RPMI8226 (cell line): ENCODE measurements at places on chromosomes 2 and 18.

DNA sequence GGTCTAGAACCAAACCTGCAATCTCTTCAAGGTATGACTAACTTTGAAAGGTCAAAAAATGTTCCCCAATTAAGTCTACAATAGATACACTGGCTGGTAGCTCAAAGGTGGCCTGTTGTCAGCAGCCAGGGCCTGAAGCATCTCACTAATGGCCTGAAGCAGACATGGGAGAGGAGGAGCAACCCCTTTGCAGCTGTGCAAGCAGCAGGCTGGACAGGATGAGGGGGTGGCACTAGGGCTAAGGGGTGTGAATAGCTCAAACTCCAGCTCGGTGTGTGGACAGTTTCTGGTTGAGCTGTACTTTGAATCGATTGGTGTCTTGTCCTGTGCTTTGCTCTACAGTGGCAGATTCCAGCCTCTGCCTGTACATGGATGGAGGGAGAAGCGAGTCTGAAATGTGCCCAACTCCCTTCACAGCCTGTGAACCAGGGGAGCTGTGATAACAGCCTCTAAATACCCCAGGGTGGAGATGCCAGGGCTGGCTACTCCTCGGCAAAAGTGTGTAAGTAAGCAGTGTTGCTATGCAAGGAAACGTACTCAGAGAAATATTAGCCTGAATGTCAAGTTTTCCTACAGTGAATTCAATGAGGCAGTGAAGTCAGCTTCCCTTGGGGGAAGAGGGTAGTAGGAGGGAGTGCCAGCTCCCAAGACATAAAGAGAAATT, 34.7 kb upstream of the DTNB start:
- DNase-seq, result no peak

- no peak for DNase-seq
These were observed 277.3 kb downstream of the PTPRM start for GRCh38 chr18:7844418-7844817.

DNA sequence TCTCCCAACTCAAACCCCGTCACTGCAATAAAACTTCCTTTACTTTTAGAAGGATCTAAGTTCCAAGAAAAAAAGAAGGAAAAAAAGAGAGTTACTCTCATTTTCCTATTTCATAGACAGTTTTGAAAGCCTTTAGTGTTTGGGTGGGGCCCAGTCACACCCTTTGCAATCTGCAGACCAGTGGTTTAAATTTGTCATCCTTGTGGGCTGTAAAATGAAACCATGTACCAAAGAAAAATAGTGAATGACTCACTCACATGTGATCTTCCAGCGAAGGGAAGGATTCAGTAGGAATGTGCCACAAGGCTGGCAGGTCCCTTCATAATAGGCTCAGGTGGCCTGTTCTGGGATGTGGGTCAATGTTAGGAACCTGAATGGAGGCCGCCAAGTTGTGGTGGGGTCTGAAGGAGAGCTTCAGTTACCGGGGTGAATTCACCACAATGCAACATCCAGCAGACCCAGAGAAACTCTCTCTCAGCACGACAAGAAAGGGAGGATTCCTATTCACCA, 28.3 kb downstream of the ANXA4 start:
- DNase-seq, result no peak

GRCh38 chr2:207238831-207239701, 73.3 kb upstream of the KLF7 start:
- no peak for DNase-seq

GRCh38 chr2:58900246-58901027, 659.3 kb upstream of the FANCL start:
- DNase-seq, result no peak

DNA sequence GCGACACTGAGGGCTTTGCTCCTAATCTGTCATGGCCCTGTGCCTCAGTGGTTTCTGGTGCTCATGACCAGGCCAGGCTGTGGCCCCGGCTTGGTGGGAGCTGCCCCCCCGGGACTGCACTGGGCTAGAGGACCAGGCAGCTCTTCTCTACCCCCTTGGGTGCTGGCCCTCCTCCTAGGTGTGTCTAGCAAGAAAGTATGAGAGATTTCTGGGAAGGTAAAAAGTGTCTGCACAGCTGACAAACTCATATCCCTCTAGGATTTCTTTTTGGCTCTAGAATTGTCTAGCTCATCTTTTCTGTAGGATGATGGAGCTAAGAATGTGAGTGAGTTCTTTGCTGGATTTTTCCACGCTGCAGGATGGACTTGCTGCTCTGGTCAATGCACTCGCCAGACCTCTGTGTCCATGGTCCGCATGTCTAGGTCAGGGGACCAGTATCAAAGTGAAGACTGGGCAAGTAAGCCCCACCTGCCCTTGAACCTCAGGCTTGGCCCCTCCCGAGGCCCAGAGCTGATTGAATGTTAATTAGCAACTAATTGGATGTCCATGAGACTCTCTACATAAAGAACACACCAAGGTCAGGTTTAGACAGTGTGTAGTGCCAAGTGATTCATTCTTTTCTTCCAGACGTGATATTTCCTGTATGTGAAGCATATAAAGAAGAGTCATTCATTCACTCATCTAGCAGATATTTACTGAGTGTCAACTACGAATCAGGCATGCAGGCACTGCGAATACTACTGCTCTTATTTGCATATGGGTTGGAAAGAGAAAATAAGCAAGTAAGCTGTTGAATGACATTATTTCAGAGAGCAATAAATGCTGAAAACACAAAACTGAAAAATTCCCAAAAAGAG, 15.6 kb upstream of the PSD4 start:
- DNase-seq, result no peak

DNA sequence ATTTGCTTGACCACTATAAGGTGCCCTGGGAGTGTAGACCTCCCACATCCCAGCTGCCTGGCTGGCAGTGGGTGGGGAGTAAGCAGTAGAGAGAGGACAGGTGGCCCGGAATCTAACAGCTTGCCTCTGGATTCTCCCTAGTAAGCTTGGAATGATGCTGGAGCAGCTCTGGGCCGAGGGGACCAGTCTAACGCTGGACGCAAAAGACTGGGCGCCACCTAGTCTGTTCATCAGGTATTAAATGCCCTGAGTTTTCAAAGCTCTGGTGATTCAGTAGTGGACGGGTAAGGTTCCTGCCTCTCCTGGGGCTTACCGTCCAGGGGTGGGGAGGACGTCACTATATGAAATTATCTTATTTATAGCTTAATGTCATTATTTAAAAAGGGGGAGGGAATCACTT, 648 bp upstream of the LYPD6B start:
- no peak for DNase-seq

DNA sequence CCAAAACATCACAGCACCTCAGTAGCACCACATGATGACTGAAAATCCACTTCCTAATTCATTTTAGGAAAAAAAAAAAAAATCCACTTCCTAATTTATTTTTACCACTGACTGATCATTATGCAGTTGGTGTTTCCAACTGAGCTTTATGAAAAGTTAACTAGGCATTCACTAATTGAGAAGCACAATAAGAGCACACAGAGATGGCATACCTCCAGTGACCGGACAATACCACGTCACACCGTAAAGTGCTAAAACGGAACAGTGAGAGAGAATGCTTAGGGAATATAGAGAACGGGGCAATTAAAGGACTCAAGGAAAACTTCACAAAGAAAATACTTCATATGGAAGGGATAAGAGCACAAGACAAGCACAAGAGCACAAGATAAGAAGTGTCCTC, 212.5 kb downstream of the NBAS start:
- DNase-seq, result no peak

DNA sequence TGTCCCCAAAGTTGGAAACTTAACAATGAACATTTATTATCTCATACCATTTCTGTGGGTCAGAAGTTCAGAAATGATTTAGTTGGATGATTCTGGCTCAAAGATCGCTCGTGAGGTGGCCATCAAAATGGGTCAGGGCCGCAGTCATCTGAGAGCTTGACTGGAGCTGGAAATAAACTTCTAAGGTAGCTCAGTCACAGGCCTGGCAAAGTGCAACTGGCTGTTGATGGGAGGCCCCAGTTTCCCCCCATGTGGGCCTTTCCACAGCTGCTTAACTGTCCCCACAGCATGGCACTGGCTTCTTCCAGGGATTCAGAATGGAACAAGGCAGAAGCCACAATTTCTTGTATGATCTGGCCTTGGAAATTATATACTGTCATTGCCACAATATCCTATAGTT, 200.1 kb upstream of the RAB12 start:
- no peak for DNase-seq
